Vagina (tissue), 2 donors: ENCODE measurements at places on chromosomes 13 and 19.

DNA sequence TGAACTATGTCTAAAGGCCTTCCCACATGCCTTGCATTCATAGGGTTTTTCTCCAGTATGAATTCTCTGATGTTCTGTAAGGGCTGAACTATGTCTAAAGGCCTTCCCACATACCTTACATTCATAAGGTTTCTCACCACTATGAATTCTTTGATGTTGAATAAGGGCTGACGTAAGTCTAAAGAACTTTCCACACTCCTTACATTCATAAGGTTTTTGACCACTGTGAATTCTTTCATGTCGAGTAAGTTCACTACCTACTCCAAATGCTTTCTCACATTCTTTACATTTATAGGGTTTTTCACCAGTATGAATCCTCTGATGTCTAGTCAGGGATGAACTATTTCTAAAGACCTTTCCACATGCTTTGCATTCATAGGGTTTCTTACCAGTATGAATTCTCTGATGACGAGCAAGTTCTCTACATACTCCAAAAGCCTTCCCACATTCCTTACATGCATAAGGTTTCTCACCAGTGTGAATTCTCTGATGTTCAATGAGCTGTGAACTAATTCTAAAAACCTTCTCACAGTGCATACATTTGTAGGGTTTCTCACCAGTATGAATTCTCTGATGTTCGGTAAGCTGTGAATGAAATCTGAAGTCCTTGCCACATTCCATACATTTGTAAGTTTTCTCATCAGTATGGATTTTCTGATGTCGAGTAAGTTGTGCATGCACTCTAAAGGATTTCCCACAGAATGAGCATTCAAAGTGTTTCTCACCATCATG is 19.1 kb upstream of the ZNF260 start:
- no peak for DNase-seq

- no peak for DNase-seq
Measured at GRCh38 chr19:7879836-7880235, 5.6 kb upstream of the PRR36 start.

GRCh38 chr19:17075864-17076542 is 426 bp downstream of the MYO9B start:
- DNase-seq = no peak

- no peak for DNase-seq
Measured at GRCh38 chr13:49113526-49114286, 106.4 kb upstream of the MLNR start.

DNA sequence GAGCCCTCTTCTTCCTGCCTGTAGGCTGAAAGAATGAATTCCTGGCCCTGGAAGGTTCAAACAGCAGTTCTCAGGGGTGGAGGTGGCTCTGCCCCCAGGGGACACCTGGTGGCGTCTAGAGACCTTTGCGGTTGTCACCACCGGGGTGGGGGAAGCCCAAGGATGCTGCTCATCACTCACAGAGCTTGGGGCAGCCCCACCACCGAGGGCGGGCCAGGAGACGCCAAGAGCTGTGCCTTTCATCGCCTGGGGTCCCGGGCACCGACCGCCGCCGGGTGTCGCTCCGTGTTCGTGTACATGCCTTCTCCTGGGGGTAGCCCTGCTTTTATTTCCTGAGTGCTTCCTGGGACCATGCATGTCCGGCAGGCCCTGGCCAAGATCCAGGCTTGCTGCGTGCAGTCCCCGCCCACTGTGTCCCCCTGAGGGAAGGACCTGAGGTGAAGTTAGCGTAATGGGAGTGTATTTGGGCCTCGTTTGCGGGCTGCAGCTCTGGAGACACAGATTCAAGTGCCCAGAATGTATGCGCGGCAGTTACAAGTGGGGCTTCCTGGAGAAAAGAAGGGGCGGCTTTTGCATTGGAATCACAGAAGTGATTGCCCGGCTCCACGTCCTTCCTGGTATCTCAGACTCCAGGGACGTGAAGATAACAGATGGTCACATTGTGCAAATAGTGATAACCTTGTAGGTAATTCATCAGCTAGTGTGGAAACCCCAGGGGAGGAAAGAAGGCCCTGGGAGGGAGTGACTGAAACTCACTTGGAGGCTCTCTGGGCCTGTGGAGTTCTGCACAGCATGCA is 7.8 kb downstream of the DOT1L start:
- no peak for DNase-seq

DNA sequence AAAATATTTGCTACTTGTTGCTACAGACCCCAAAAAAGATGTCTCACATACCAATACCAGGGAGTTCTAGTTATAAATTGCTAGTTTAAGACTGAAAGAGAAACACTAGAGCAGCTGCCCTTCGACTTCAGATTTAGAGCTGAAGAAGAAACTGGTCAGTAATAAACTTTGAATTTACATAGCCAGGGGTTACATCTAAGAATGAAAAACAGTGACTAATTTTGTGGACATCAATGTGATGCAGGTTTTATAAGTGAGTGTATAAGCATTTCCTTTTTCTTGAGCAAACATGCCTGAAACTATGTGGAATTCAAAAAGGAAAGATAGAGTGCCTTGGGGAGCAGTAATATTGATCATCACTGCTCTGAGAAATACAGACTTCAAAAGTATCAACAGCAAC is 724.9 kb upstream of the MIR17HG start:
- no peak for DNase-seq

DNA sequence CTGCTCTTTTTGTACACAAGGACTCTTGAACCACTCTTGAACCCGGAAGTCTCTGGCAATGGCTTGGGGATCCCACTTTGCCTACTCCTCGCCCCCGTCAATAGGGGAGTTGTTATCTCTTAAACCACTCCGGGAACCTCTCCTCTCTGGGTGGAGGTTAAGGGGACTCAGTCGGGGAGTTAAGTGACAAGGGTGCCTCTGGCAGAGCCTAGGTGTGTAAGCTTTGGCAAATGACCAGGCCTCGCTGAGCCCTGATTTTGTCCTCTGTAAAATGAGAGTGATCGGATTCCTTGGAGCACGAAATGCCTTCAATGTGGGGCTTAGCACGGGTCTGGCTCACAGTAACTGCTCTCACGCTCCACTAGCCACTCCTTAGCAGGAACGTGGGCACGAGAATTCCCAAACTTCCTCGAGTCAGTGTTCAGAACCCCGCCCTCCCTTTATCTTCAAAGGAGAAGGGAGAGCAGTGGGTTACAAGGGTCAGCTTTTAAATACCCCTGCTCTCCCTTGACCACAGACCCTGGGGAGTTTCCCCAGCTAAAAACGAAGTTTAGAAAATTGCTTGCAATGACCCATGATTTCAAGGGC is 193.3 kb downstream of the KATNAL1 start:
- DNase-seq = no peak
